ENCODE measurements at places on chromosomes 16 and 17.

- DNase-seq = no peak
These were observed 789 bp upstream of the CCDC57 start for GRCh38 chr17:82213251-82214011.

DNA sequence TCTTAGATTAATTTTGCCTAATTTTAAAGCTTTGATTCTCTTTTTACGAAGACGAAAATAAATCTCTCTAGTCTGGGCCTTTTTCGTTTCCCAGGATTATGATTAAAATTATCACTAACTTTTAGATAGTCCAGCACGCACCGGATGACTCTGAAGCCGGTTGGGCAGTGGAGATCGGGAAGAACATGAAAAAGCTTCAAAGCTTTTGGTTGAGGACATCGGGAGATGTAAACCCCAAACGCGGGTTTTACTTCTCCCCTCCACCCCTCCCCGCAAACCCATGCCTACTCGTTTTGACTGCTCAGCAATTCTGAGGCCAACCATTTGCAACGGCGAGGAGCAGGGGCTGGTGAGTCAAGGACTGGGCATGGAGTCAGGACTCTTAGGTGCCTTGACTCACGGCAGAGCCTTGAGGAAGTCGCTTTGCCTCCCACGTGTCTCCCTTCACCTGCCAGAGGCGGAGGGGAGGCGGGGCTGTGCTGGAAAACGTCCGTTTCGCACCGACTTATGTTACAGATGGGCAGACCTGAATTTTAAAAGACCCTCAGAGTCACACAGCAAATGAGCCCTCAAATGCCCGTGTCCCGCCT is 989 bp upstream of the DUSP14 start:
- no peak for DNase-seq

GRCh38 chr16:3235856-3236669 is 1.1 kb upstream of the ZNF200 start:
- no peak for DNase-seq

DNA sequence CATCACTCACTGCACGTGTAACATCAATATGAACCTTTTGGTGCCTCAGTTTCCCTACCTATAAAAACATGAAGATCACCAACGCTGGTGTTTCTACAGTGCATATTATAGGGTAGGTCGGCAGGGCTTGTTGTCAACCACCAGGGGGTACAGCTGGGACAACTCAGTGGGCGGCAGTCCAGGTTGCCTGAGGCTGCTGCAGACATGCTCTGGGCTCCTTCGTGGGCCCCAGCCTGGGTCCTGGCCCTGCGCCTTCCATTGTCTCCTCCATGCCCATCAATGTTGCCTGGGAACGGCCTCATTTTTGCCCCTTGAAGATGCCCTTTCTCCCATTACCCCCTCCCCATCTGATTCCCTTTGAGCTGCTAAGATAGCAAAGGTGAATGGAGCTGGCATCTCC is 89.8 kb downstream of the GSG1L start:
- DNase-seq = no peak

GRCh38 chr17:75706042-75706728 is 15.1 kb upstream of the ITGB4 start:
- no peak for DNase-seq

DNA sequence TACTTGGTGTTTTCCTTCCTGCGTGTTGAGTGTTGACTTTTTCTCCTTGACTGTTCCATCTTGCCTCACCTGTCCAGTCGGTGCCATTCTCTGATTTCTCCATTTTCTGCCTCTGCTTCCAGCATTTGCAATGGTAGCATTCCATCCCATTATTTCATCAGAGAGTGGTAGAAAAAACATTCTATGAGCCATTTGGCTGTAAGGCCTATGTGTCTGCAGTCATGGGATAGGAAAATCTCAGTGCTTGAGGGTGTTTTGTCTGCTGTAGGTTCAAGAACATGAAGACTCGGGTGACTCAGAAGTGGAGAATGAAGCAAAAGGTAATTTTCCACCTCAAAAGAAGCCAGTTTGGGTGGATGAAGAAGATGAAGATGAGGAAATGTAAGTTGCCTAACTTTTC is 2.7 kb downstream of the UTP18 start:
- DNase-seq = no peak

GRCh38 chr17:33871720-33872540 is 383.2 kb upstream of the CCL2 start:
- DNase-seq = no peak

- DNase-seq = no peak
These were observed 1.1 kb downstream of the BCO1 start for GRCh38 chr16:81239367-81240121.

- DNase-seq = no peak
These were observed 10.2 kb upstream of the HOXB9 start for GRCh38 chr17:48636177-48637018.

All from D721Med (cell line).